T-helper 2 cell treated with Interferon-gamma antibody and Interleukin-4, amounts not matched to agents 5 μg/mL and 100 μg/mL, for 36 hours (primary cell): ENCODE measurements at places on chromosomes 7 and 10.

DNA sequence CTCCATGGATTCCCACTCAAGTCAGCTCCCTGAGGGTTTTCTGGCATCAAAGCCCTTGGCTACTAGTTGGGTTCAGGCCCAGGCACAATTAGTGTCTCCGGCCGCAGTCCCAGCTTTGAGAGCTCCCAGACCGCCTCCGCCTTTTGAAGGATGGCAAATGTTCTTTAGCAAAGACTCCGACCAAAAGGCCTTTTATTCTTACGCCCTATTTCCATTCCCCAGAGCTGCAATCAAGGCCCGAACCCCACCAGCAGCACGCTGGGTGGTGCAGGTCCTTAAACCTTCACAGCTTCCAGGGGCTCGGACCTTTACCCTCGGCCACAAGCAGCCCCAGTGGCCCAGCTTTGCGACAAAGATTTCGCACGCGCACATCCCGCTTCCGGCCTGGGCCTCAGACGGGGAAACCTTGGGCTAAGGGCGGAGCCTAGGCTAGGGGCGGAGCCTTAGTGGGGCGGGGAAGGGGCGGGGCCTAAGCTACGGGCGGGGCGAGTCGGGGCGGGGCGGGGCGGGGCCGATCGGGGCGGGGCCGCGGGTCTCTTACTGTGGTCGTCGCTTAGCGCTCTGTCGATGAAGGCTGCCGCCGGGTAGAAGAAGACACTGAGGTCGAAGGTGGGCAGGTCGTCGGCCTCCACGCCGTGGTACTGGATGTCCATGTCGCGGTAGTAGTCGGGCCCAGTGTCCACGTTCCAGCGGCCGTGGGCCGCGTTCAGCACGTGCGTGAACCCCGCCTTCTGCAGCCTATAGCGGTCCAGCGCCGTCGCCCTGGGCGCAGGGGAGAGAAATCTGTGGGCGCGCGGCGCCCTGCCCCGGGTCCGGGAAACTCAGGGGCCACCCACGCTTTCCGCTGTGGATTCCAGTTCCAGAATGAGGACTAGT lies 68.0 kb upstream of the SAMD8 start:
- peaks cover 28% of the 10 kb centered on the region for H3K4me1 ChIP-seq
- peak; percentile 49 for DNase-seq
- H3K36me3 ChIP-seq, result no peaks in the 10 kb centered on the region
- H3K4me3 ChIP-seq, result peak overlapping the region; percentile 75

- H3K4me3 ChIP-seq, result no peak overlapping the region
- H3K4me1 ChIP-seq, result no peaks in the 10 kb centered on the region
- no peak for DNase-seq
- H3K36me3 ChIP-seq, result no peaks in the 10 kb centered on the region
- H3K27ac ChIP-seq, result no peak overlapping the region
Measured at GRCh38 chr7:104445393-104445792, 117.0 kb downstream of the LHFPL3 start.

DNA sequence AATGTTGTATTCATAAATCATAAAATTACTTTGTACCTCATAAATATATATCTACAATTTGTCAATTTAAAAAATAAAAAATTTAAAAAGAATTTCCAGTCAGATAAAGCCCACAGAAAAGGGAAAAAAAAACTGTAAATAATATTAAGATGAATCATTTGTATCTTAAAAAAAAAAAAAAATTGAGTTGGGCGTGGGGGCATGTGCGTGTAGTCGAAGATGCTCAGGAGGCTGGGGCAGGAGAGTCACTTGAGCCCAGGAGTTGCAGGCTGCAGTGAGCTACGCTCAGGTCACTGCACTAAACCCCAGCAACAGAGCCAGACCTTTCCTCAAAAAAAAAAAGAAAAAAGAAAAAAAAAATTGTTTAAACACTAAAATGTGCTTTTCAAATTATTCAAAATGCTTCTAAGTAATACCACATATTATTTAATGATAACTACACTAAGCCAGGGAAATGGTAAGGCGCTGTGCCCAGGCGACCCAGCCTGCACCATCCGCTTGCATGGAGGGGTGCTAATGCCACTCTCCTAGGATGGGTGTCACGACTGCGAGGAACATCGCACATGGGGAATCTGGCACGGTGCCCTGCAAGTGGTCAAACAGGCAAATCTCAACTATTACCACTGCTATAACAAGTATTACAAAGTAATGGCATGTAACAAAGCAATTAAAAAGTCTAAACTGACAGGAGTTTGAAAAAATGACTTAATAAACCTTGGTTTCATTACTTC lies 15.4 kb downstream of the GLUD1 start:
- H3K4me1 ChIP-seq, result peaks cover 22% of the 10 kb centered on the region
- no peak overlapping the region for H3K27ac ChIP-seq
- H3K4me3 ChIP-seq, result no peak overlapping the region
- H3K36me3 ChIP-seq, result peaks cover 10% of the 10 kb centered on the region
- H3K27me3 ChIP-seq, result no peaks in the 10 kb centered on the region

GRCh38 chr7:76142861-76143260 lies 58.8 kb upstream of the SRRM3 start:
- H3K4me1 ChIP-seq, result peaks cover 40% of the 10 kb centered on the region
- DNase-seq, result peak; percentile 30
- H3K4me3 ChIP-seq, result peak overlapping the region; percentile 71
- no peaks in the 10 kb centered on the region for H3K27me3 ChIP-seq
- peaks cover 7% of the 10 kb centered on the region for H3K36me3 ChIP-seq

DNA sequence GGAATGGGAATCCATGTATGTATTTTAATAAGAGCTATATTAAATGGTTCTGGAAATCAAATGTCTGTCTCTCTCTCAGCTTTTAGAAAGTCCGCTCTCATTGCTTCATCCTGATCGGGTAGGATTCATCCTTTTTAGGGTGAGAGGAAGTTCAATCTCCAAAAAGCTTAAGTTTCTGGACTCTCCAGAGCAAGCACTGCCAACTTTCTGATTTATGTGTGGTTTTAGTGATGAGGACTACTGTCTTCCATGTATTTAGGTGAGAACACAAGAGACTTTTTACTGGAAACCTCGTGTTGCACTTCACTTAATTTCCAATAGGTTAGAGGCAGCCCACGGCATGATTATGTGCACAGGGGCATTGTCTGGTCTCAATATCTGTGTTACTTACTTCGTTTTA lies 267.9 kb downstream of the SUGCT start:
- H3K27me3 ChIP-seq, result no peaks in the 10 kb centered on the region
- no peak for DNase-seq
- H3K27ac ChIP-seq, result no peak overlapping the region
- H3K4me3 ChIP-seq, result no peak overlapping the region
- H3K36me3 ChIP-seq, result no peaks in the 10 kb centered on the region

DNA sequence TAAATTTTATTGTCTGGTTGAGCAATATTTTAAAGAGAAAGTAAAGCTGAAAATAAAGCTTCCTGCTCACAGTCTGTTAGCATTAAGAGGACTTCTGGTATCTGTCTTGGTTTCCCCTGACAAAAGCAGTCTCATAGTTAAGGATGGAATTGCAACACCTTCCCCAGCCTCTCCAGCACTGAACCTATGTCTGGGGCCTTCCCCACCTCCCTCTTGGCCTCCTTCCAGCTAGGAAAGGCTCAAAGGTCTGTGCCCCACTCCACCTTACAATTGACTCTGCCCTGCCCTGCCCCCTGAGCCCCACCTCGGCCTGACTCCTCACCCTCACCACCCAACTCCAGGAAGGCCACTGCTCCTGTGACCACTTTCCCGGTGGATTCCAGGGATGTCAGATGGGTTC lies 33.2 kb downstream of the COL17A1 start:
- H3K4me1 ChIP-seq, result peaks cover 4% of the 10 kb centered on the region
- H3K36me3 ChIP-seq, result no peaks in the 10 kb centered on the region
- no peak for DNase-seq
- no peak overlapping the region for H3K27ac ChIP-seq

DNA sequence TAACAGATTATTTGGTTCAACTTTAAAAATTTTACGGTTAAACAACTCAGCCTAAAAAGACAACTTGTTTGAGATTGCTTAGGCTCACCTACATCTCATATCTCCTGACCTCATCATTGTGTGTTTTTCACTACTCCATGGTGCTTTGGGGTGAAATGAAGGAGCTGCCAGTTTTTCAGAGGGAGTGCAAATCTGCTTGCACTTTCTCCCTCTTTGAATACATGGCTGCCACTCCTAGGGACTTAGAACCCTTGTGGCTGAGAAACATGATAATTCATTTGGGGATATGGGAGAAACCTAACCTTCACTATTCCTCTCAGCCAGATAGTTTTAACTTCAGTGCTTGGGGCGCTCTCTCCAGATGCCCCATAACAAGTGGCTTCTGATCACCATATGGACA lies 2.7 kb downstream of the CCSER2 start:
- peak overlapping the region; percentile 100 for H3K27ac ChIP-seq
- H3K27me3 ChIP-seq, result no peaks in the 10 kb centered on the region
- peaks cover 47% of the 10 kb centered on the region for H3K4me1 ChIP-seq
- DNase-seq, result no peak

DNA sequence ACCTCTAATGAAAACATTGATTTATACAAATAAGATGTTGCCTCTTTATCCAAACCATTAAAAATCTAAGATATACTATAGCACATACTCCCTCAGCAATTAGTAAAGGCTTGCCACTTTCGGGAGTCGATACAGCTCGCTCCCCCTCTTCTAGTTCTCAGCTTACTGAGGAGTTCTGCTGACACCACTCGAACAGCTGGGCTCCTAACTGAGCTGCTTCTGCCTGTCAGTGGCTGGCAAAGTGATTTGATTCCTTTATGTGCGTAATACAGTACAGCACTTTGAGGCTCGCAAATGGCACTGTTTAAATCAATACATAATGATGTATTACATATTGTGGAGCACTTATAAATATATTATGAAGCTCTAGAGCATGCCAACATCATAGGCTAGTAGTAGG lies 241.8 kb downstream of the CREB5 start:
- H3K4me1 ChIP-seq, result no peaks in the 10 kb centered on the region
- no peaks in the 10 kb centered on the region for H3K27me3 ChIP-seq
- no peak overlapping the region for H3K4me3 ChIP-seq
- no peaks in the 10 kb centered on the region for H3K36me3 ChIP-seq
- H3K27ac ChIP-seq, result no peak overlapping the region

GRCh38 chr7:112515989-112516388 lies 35.2 kb downstream of the LSMEM1 start:
- DNase-seq, result no peak
- peaks cover 8% of the 10 kb centered on the region for H3K27me3 ChIP-seq
- H3K36me3 ChIP-seq, result no peaks in the 10 kb centered on the region
- no peaks in the 10 kb centered on the region for H3K4me1 ChIP-seq
- H3K27ac ChIP-seq, result no peak overlapping the region

GRCh38 chr10:80144696-80145131 lies 12.2 kb downstream of the PLAC9 start:
- H3K36me3 ChIP-seq, result peaks cover 19% of the 10 kb centered on the region
- H3K27me3 ChIP-seq, result peaks cover 8% of the 10 kb centered on the region
- peak overlapping the region; percentile 66 for H3K27ac ChIP-seq
- H3K4me1 ChIP-seq, result peaks cover 14% of the 10 kb centered on the region
- peak overlapping the region; percentile 80 for H3K4me3 ChIP-seq

GRCh38 chr7:120740348-120740747 lies 117.6 kb downstream of the TSPAN12 start:
- no peak overlapping the region for H3K27ac ChIP-seq
- H3K4me3 ChIP-seq, result no peak overlapping the region
- no peak for DNase-seq
- H3K4me1 ChIP-seq, result no peaks in the 10 kb centered on the region
- H3K27me3 ChIP-seq, result no peaks in the 10 kb centered on the region

GRCh38 chr7:105209870-105210269 lies 178.9 kb downstream of the SRPK2 start:
- H3K27ac ChIP-seq, result no peak overlapping the region
- H3K4me1 ChIP-seq, result peaks cover 42% of the 10 kb centered on the region
- peaks cover 1% of the 10 kb centered on the region for H3K36me3 ChIP-seq
- no peak overlapping the region for H3K4me3 ChIP-seq

DNA sequence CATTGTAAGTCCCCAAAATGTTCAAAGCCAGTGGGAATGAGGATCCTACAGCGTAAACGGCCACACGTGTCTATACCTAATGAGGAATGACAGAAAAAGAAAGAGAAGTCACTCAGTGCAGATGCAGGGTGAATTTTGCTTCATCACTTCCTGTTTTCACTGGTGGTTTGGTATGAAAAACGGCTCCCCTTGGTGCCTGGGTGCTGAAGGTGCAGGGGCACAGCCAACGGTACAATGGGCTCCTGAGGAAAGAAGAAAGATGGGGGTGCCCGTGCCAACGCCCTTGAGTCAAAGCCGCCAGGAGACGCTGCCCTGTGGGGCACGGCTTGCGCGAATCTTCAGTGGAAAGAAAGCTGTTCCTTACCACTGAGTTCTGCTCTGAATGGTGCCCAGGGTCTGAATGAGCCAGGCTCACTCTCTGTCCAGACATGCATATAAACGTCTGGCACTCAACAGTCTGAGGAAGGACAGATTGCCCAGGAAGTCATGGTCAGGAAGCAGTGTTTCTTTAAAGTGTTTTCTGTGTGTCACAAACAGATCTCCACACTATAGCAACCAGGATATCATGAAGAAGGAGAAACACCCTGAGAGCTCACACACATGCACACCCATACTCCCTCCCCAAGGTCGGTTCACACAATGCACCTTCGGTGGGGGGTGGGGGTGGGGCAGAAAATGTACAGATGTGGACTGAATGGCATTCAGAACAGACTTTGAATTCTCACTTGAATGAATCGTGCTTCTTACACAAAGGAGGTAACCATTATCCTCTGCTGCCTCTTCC lies 105.8 kb downstream of the ELMO1 start:
- peaks cover 39% of the 10 kb centered on the region for H3K36me3 ChIP-seq
- H3K4me1 ChIP-seq, result peaks cover 54% of the 10 kb centered on the region
- DNase-seq, result peak; percentile 69
- H3K4me3 ChIP-seq, result peak overlapping the region; percentile 98

- no peak overlapping the region for H3K27ac ChIP-seq
- no peaks in the 10 kb centered on the region for H3K4me1 ChIP-seq
- peaks cover 15% of the 10 kb centered on the region for H3K27me3 ChIP-seq
- peak; percentile 7 for DNase-seq
Measured at GRCh38 chr7:106947244-106947728, 82.2 kb downstream of the PIK3CG start.

GRCh38 chr10:13340068-13340467 lies 8.0 kb downstream of the SEPHS1 start:
- peaks cover 37% of the 10 kb centered on the region for H3K36me3 ChIP-seq
- H3K27me3 ChIP-seq, result no peaks in the 10 kb centered on the region
- peak overlapping the region; percentile 63 for H3K27ac ChIP-seq
- no peak for DNase-seq
- H3K4me1 ChIP-seq, result peaks cover 20% of the 10 kb centered on the region

DNA sequence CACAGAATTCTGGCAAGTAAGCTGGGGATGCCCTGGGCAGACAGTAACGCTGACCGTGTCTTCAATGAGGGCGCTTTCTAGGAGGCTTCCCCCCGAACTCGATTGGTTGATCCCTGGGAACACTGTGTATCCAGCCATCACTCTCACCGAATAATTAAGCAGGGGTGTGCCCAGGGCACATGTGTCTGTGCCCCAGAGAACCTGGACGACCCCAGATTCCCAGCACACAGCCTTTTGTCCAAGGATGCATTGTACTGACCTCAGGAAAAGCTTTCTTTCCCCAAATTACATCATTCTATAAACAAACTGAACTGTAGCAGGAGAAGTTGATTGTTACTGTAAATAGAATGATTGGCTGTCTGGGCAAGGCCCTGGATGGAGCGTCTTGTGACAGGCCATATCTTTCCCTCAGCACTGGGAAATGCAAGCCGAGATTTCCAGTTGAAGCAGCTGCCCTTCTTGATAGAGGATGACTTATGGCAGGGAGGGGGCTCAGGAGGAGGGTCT lies 6.6 kb upstream of the DEPP1 start:
- no peak overlapping the region for H3K4me3 ChIP-seq
- DNase-seq, result no peak
- H3K4me1 ChIP-seq, result peaks cover 12% of the 10 kb centered on the region
- no peaks in the 10 kb centered on the region for H3K36me3 ChIP-seq
- peaks cover 11% of the 10 kb centered on the region for H3K27me3 ChIP-seq

- no peaks in the 10 kb centered on the region for H3K4me1 ChIP-seq
- no peak for DNase-seq
- H3K4me3 ChIP-seq, result no peak overlapping the region
- no peak overlapping the region for H3K27ac ChIP-seq
- no peaks in the 10 kb centered on the region for H3K36me3 ChIP-seq
- H3K27me3 ChIP-seq, result no peaks in the 10 kb centered on the region
Measured at GRCh38 chr7:27283558-27283957, 41.0 kb downstream of the EVX1 start.
